Spinal cord (tissue), 10 donors: ENCODE measurements at places on chromosomes 6 and 20.
A peak's percentile ranks its signal among the peaks of the same experiment; 100 is the strongest.

- H3K27me3 ChIP-seq, result no peaks in the 10 kb centered on the region
- no peaks in the 10 kb centered on the region for H3K4me1 ChIP-seq
- no peak for DNase-seq
- no peak overlapping the region for H3K27ac ChIP-seq
Observed at GRCh38 chr20:33249456-33249855, 13.7 kb downstream of the BPIFA1 start.

- H3K4me1 ChIP-seq, result peaks cover 17% of the 10 kb centered on the region
- DNase-seq, result no peak
- peaks cover 73% of the 10 kb centered on the region for H3K36me3 ChIP-seq
- H3K4me3 ChIP-seq, result no peak overlapping the region
- H3K27me3 ChIP-seq, result no peaks in the 10 kb centered on the region
Observed at GRCh38 chr20:50138479-50139393, 14.8 kb downstream of the PEDS1 start.

DNA sequence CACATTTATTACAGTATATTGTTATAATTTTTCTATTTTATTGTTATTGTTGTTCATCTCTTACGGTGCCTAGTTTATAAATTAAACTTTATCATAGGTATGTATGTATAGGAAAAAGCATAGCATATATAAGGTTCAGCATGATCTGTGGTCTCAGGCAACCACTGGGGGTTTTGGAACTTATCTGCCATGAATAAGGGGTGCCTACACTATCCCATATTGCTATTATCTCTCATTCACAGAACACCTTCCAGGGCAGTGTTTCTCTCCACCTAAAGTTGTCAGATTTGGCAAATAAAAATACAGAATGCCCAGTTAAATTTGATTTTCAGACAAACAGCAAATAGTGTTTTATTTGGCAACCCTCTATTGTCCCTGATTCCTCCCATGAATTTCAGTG, 35.5 kb upstream of the FAM184A start:
- no peaks in the 10 kb centered on the region for H3K4me1 ChIP-seq
- no peaks in the 10 kb centered on the region for H3K36me3 ChIP-seq
- no peak overlapping the region for H3K27ac ChIP-seq
- H3K4me3 ChIP-seq, result no peak overlapping the region
- no peaks in the 10 kb centered on the region for H3K27me3 ChIP-seq

- H3K4me1 ChIP-seq, result no peaks in the 10 kb centered on the region
- H3K27ac ChIP-seq, result no peak overlapping the region
- H3K4me3 ChIP-seq, result no peak overlapping the region
Observed at GRCh38 chr6:12174878-12175277, 115.3 kb upstream of the EDN1 start.

DNA sequence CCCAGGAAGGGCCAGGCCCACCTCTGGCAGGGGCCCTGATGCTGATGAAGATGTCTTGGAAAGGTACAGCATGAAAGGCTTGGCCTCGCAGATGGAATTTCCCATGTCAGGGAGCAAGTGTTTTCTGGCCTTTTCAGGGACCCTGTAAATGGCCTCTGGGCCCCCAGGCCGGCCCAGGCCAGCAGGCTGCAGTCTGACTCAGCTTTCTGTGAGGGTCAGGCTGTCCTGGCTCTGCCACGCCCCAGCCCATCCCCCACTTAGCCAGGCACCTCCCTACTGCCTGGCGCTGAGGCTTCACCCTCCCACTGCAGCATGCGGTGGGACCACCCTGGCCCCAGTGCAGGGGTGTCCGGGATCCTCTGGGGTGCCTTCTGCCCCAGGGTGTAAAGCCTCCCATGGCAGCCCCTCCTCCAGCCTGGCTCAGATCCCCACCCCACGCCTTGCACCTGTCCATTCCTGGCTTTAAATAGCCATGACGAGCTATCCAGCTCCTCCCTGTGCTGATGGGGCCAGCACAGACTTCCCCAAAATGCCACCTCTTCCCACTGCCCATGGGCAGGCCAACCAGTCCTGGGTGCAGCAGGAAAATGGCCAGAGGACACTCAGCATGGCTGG, 35.6 kb upstream of the GATA5 start:
- peaks cover 11% of the 10 kb centered on the region for H3K4me1 ChIP-seq
- H3K4me3 ChIP-seq, result no peak overlapping the region
- H3K27me3 ChIP-seq, result no peaks in the 10 kb centered on the region
- H3K27ac ChIP-seq, result no peak overlapping the region

GRCh38 chr20:47029845-47030244, 135.2 kb downstream of the EYA2 start:
- DNase-seq, result no peak
- H3K4me3 ChIP-seq, result no peak overlapping the region

- no peaks in the 10 kb centered on the region for H3K27me3 ChIP-seq
- DNase-seq, result peak; percentile 84
- no peaks in the 10 kb centered on the region for H3K4me1 ChIP-seq
- no peak overlapping the region for H3K4me3 ChIP-seq
- no peaks in the 10 kb centered on the region for H3K36me3 ChIP-seq
- no peak overlapping the region for H3K27ac ChIP-seq
Observed at GRCh38 chr20:53872561-53873229, 197.7 kb downstream of the BCAS1 start.

DNA sequence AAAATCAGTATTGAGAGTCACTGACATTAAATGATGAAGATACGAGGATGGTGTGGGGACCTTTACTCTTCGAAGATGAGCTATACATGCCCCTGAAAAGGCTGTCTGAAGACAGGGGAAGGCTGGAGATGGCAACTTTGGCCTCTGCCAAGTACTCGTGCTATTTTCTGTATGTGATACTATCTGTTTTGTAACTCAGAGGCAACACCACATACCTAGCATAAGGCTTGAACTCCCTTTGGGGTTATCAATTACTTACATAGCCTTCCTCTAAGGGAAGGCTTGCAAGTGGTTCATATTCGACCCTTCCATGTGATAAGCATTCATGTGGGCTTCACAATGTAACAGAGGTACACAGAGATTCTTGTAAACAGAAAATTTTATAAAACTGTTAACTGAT, 68.7 kb upstream of the FBXO30 start:
- H3K27ac ChIP-seq, result no peak overlapping the region
- peaks cover 3% of the 10 kb centered on the region for H3K36me3 ChIP-seq
- no peaks in the 10 kb centered on the region for H3K4me1 ChIP-seq
- H3K27me3 ChIP-seq, result no peaks in the 10 kb centered on the region

- H3K36me3 ChIP-seq, result peaks cover 6% of the 10 kb centered on the region
- DNase-seq, result no peak
- peak overlapping the region; percentile 51 for H3K4me3 ChIP-seq
- H3K27me3 ChIP-seq, result peaks cover 12% of the 10 kb centered on the region
- H3K27ac ChIP-seq, result peak overlapping the region; percentile 62
Observed at GRCh38 chr20:59605601-59606364, 1.4 kb downstream of the PHACTR3 start.

DNA sequence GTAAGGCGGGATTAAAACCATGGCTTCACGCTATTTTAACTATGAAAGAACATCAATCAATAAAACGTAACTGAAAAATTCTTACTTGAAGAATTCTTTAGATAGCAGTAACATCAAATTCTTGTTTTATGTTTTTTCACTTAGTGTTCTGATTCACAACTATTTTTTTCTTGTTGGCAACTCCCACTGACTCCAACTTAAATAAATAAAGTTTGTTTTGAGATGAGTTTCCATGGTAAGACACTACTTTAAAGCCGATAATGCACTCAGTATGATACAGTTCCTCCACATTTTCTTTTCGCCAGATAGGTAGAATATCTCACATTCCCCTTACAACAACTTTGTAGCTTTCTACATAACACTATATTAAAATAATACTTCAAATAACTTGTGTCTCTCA, 33.1 kb upstream of the CNKSR3 start:
- no peak overlapping the region for H3K4me3 ChIP-seq
- peaks cover 9% of the 10 kb centered on the region for H3K4me1 ChIP-seq
- no peak for DNase-seq
- H3K27me3 ChIP-seq, result no peaks in the 10 kb centered on the region
- H3K36me3 ChIP-seq, result no peaks in the 10 kb centered on the region
- H3K27ac ChIP-seq, result no peak overlapping the region

DNA sequence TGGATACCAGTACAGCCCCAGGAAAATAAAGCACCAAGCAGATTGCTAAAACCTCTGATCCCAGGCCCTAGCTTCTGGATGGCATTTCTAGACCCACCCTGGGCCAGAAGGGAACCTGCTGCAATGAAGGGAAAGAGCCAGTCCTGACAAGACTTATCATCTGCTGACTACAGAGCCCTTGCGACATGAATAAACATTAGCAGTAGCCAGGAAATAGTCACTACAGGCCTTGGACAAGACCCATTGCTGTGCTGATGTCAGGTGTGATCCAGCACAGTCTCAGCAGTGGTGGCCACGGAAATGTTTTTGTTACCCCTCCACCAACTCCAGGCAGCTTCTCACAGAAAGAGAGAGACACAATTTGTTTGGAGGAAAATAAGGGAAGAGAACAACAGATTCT, 399.3 kb downstream of the HAO1 start:
- no peak for DNase-seq
- H3K36me3 ChIP-seq, result no peaks in the 10 kb centered on the region
- no peaks in the 10 kb centered on the region for H3K27me3 ChIP-seq
- no peak overlapping the region for H3K27ac ChIP-seq
- H3K4me3 ChIP-seq, result no peak overlapping the region
- no peaks in the 10 kb centered on the region for H3K4me1 ChIP-seq

- DNase-seq, result no peak
- H3K4me3 ChIP-seq, result no peak overlapping the region
- H3K36me3 ChIP-seq, result peaks cover 12% of the 10 kb centered on the region
- no peaks in the 10 kb centered on the region for H3K27me3 ChIP-seq
Observed at GRCh38 chr20:33399924-33400323, 1.4 kb downstream of the CDK5RAP1 start.

GRCh38 chr20:62606551-62607201, 35.6 kb upstream of the SLCO4A1 start:
- H3K36me3 ChIP-seq, result no peaks in the 10 kb centered on the region
- H3K4me3 ChIP-seq, result no peak overlapping the region
- peaks cover 34% of the 10 kb centered on the region for H3K4me1 ChIP-seq
- peak; percentile 48 for DNase-seq

DNA sequence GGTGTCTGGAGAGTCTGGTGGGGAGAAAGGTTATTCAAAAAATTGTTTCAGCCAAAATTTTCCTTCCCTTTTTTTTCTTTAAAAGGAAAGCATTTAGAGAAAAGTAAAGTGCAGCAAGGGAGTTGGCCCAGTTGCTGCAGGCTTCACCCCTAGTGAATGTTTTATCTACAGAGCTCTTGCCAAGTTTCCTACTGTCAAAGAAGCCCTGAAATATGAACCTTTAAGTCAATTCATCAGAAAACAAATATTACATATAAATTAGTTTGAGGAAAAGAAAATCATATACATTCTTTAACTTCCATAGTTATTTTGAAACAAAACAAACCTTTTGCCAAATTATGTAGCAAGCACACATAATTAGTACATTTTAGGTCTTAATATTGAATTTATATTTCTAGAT, 25.0 kb upstream of the HMGCLL1 start:
- DNase-seq, result no peak
- H3K36me3 ChIP-seq, result no peaks in the 10 kb centered on the region
- no peak overlapping the region for H3K27ac ChIP-seq
- no peak overlapping the region for H3K4me3 ChIP-seq
- no peaks in the 10 kb centered on the region for H3K4me1 ChIP-seq

GRCh38 chr20:58225452-58226200, 2.8 kb downstream of the ANKRD60 start:
- no peak overlapping the region for H3K27ac ChIP-seq
- H3K27me3 ChIP-seq, result peaks cover 40% of the 10 kb centered on the region
- peaks cover 15% of the 10 kb centered on the region for H3K4me1 ChIP-seq

GRCh38 chr6:108250240-108250866, 10.5 kb downstream of the SNX3 start:
- no peak overlapping the region for H3K27ac ChIP-seq
- H3K36me3 ChIP-seq, result peaks cover 6% of the 10 kb centered on the region
- no peaks in the 10 kb centered on the region for H3K4me1 ChIP-seq
- H3K4me3 ChIP-seq, result no peak overlapping the region
- DNase-seq, result no peak

GRCh38 chr6:124795643-124796463, 166.4 kb upstream of the RNF217 start:
- H3K27ac ChIP-seq, result no peak overlapping the region
- no peaks in the 10 kb centered on the region for H3K4me1 ChIP-seq
- peak; percentile 84 for DNase-seq
- no peaks in the 10 kb centered on the region for H3K27me3 ChIP-seq
- no peaks in the 10 kb centered on the region for H3K36me3 ChIP-seq
- no peak overlapping the region for H3K4me3 ChIP-seq

DNA sequence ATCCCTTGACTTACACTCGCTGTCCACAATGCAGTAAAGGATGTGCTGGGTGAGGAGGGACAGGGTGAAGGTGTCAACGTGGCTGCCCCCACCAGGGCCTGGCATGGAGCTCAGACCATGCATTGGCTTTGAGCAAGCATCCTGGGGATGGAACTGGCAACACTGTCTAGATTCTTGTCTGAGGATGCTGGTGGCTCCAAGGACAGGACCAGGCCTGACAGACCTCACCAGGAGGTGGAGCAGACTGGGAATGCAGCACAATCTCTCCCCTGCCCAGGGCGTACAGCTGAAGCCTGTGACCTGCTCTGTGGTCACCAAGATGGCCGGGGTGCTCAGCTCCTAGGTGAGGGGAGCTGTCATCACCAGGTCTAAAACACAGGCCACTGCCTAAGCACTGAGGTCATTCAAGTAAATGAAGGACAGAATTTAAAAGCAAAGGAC, 50.9 kb downstream of the MYH7B start:
- no peak overlapping the region for H3K4me3 ChIP-seq
- no peak for DNase-seq
- H3K27ac ChIP-seq, result no peak overlapping the region
- no peaks in the 10 kb centered on the region for H3K27me3 ChIP-seq

DNA sequence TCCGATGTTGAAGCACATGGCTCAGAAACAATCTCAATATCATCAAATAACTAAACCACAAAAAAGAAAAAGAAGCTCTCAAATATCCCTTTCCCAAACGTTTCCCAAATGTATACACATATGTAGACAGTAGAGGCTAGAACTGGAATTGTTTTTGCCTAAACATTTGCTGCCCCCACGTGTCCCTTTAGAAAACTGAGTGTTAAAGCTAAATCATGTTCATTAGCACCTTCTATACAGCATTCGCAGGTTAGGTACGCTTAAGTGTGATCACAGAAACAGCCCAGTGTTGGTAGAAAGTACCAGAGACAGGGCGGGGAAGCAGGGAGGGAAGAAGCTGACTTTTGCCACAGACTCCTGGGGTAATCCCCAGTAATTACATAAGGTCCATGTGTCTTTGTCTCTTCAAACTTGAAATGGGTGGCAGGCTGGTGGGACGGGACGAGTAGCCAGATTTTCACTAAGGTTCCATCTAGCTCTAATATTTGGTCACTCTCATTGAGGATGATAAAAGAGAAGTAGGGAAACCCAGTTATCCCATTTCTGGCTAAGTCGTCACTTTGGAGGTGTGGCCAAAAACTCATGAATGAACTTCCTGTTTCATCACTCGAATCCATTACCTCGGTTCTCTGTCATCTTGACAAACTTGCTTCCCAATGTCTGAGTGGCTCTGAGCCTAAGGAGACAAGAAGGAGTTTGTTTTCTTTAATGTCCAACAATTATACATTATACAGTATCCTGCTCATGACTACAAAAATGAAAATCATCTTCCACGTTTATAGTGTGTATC, 15.0 kb upstream of the TFAP2A start:
- no peaks in the 10 kb centered on the region for H3K36me3 ChIP-seq
- H3K27ac ChIP-seq, result no peak overlapping the region
- DNase-seq, result no peak
- peaks cover 32% of the 10 kb centered on the region for H3K27me3 ChIP-seq
- peaks cover 18% of the 10 kb centered on the region for H3K4me1 ChIP-seq
- H3K4me3 ChIP-seq, result no peak overlapping the region
